Activated T-helper 1 cell treated with anti-CD3 and anti-CD28 coated beads, Interleukin-12 subunit alpha, Interleukin-12 subunit beta, Interleukin-2, Interleukin-4 antibody, amounts not matched to agents 30 ng/mL and 10 ng/mL and 1 ng/mL, durations not matched to agents 14 hours and 24 hours and 36 hours (primary cell): ENCODE measurements at places on chromosomes 6 and 20.

- no peak overlapping the region for H3K27ac ChIP-seq
- no peaks in the 10 kb centered on the region for H3K27me3 ChIP-seq
- H3K36me3 ChIP-seq = no peaks in the 10 kb centered on the region
- no peak overlapping the region for H3K4me3 ChIP-seq
- DNase-seq = no peak
- no peaks in the 10 kb centered on the region for H3K4me1 ChIP-seq
Observed at GRCh38 chr6:93675856-93676417, 256.6 kb upstream of the EPHA7 start.

GRCh38 chr6:24397631-24398030, 5.1 kb upstream of the MRS2 start:
- H3K4me3 ChIP-seq = no peak overlapping the region
- DNase-seq = no peak
- no peak overlapping the region for H3K27ac ChIP-seq
- peaks cover 2% of the 10 kb centered on the region for H3K36me3 ChIP-seq
- no peaks in the 10 kb centered on the region for H3K4me1 ChIP-seq

- H3K27ac ChIP-seq = no peak overlapping the region
- H3K4me1 ChIP-seq = peaks cover 9% of the 10 kb centered on the region
- H3K36me3 ChIP-seq = no peaks in the 10 kb centered on the region
- no peak overlapping the region for H3K4me3 ChIP-seq
- DNase-seq = no peak
Observed at GRCh38 chr6:37560737-37561103, 61.0 kb upstream of the CCDC167 start.

DNA sequence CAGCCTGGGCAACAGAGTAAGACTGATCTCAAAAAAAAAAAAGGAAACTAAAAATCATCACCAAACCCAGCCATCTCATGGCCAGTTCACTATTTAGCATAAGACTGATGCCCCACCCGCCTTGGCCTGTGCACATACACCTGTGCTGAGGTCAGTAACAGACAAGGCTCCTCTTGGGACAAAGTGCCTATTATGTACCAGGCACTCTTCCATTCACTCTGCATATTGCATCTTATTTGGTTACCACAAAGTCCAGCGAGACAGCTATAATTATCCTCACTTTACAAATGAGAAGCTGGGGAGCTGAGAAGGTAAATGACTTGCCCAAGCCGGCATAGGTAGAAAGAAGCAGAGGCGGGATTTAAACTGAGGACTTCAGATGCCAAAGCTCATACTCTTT, 3.8 kb downstream of the PTPRT start:
- peaks cover 26% of the 10 kb centered on the region for H3K27me3 ChIP-seq
- no peaks in the 10 kb centered on the region for H3K36me3 ChIP-seq
- no peak overlapping the region for H3K27ac ChIP-seq

DNA sequence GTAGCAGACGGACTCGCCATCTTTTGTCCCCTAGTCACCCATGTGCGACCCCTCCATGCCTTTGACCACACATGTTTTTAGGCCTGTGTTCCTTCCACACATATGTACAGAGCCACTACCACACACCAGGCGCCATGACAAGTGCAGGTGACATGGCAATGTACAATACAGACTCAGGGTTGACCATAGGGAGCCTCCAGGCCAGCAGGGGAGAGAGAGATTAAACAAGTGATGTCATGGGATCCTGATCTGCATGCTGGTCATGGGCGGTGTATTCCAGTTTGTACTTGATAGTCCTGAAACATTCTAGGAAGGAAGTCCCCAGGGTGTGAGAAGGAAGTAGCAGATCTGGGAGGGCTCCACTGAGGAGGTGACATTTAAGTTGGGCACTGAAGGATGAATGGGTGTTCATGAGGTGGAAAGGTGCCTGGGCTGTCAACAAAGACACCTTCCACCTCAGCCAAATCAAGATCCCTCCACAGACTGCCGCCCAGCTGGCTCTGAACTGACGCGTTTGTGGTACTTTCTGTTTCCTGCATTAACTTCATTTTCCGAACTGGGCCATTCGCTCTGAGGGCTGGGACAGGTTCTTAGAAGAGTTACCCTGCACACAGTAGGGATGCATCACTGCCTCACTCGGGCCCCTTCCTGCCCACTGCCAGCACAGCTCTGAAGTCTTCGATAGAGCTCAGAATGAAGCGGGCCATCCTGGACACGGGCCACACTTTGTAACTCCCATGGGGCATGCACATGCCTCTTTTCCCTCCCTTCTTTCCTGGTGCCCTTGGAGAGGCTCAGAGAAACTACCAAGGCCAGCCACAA, 94.0 kb downstream of the NOL4L start:
- no peak overlapping the region for H3K27ac ChIP-seq
- no peak overlapping the region for H3K4me3 ChIP-seq
- peaks cover 7% of the 10 kb centered on the region for H3K4me1 ChIP-seq
- DNase-seq = no peak
- peaks cover 2% of the 10 kb centered on the region for H3K27me3 ChIP-seq

DNA sequence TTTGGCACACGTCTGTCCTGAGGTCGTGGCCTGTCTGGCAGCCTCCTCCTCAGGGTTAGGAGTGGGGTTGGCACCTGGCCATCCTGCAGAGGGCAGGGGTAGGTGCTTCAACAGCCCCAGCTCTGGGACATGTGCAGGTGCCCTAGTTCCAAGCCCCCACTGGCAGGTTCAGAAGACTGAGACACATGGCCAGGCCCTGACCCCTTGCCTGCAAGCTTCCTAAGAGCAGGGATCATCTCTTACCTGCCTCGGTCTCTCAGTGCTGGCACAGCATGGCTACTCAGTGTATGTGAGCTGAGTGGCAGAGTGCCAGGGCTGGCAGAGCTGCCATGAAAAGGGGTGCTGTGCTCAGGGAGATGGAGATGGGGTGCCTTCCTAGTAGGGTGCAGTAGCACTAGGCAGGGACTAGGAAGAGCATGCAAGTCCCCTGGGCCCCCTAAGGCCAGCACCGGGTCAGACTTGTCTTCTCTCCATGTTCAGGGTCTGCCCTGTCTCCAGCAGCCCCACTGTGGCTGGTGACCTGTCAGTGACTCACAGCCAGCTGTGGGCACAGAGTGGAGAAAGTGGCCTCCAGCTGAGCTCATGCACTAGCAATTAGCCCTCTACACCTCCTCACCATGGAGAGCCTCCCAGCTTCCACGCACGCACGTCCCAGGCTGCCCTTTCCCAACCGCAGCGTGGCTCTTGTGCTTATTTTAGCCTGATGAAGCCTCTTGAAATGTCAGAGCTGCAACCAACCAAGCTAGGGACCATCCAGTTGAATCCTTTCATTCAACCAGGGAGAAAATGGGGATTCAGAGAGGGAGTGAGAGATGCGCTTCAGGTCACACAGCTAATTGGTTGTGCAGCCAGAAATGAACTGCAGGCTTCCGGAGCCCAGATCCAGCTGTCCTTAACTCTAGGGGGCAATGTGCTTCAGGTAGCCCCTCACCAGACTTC, 116.6 kb downstream of the MRPL14 start:
- DNase-seq = no peak
- no peak overlapping the region for H3K4me3 ChIP-seq
- no peaks in the 10 kb centered on the region for H3K36me3 ChIP-seq

DNA sequence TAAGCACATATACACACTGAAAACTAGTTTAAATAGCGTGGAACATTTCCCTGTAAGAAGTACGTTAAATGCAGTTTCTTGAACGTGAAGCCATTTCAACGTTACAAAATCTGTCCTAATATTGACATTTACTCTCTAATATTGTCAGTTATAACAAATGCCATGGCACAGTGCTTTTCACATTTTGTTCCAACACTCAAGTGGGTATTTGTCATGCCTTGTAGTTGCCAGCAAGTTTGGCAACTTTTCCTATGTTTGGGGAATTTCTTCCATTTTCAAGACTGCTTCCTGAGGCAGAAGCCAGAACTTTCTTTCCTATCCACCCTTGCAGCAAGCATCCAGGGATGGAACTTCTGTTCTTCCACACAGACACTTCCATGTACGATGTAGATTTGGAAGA, 63.0 kb downstream of the STX11 start:
- peaks cover 16% of the 10 kb centered on the region for H3K27me3 ChIP-seq
- no peaks in the 10 kb centered on the region for H3K36me3 ChIP-seq
- peaks cover 32% of the 10 kb centered on the region for H3K4me1 ChIP-seq
- H3K4me3 ChIP-seq = no peak overlapping the region

- H3K4me3 ChIP-seq = no peak overlapping the region
- H3K27ac ChIP-seq = no peak overlapping the region
- H3K36me3 ChIP-seq = peaks cover 7% of the 10 kb centered on the region
- peaks cover 68% of the 10 kb centered on the region for H3K4me1 ChIP-seq
- no peak for DNase-seq
Observed at GRCh38 chr20:43920797-43921196, 6.1 kb downstream of the TOX2 start.

DNA sequence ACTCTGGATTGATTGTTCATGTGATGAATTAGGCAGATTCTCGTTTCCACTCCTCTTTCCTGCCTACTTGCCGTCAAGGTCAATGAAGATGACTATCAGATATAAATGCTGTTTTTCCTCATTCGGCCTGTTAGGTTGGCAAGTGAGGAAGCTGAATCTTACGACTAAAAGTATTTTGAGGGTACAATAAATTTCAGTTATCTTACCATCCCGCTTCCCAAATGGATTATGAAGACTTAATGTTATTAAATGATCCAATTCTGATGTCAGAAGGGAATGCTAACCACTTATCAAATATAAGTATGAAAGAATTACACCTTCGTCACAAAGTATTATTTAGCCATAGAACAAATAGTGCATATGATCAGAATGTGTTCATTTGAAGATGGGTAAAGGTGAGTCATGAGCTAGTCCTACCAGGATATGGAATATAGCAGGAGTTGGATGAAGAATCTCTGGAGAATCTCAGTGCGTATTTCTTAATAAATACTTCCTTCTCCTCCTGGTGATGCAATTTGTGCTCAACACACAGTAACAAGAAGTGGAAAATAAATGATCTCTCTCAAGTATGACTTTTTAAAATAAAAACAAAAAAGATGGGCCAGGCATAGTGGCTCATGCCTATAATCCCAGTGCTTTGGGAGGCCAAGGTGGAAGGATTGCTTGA, 4.6 kb downstream of the GPLD1 start:
- H3K4me1 ChIP-seq = no peaks in the 10 kb centered on the region
- no peak overlapping the region for H3K4me3 ChIP-seq
- no peak overlapping the region for H3K27ac ChIP-seq
- no peaks in the 10 kb centered on the region for H3K27me3 ChIP-seq
- no peaks in the 10 kb centered on the region for H3K36me3 ChIP-seq

DNA sequence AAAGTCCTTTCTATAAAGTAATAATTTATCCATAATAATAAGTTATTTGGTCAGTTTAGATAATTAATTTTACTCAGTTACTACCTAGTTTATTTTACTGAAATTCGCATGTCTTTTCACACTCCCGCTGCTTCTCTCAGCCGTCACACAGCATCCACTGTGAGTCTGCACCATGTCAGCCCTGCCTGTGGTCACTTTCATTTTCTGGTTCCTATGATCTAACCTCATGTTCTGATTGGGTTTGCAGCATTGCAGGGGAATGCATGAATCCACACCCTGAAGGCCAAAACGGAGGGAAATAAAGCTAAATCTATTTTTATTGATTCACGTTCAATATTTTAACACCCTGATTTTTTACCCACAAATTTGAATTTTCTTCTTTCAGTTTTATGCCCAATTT, 47.4 kb downstream of the PDE10A start:
- DNase-seq = no peak
- H3K27me3 ChIP-seq = no peaks in the 10 kb centered on the region
- no peak overlapping the region for H3K4me3 ChIP-seq
- H3K27ac ChIP-seq = no peak overlapping the region

- no peaks in the 10 kb centered on the region for H3K4me1 ChIP-seq
- no peak for DNase-seq
- H3K27me3 ChIP-seq = peaks cover 63% of the 10 kb centered on the region
- H3K4me3 ChIP-seq = no peak overlapping the region
- peaks cover 1% of the 10 kb centered on the region for H3K36me3 ChIP-seq
Observed at GRCh38 chr6:167689278-167689677, 137.4 kb upstream of the AFDN start.
